GM23248 (cell line): ENCODE measurements at places on chromosomes 12 and 14.

DNA sequence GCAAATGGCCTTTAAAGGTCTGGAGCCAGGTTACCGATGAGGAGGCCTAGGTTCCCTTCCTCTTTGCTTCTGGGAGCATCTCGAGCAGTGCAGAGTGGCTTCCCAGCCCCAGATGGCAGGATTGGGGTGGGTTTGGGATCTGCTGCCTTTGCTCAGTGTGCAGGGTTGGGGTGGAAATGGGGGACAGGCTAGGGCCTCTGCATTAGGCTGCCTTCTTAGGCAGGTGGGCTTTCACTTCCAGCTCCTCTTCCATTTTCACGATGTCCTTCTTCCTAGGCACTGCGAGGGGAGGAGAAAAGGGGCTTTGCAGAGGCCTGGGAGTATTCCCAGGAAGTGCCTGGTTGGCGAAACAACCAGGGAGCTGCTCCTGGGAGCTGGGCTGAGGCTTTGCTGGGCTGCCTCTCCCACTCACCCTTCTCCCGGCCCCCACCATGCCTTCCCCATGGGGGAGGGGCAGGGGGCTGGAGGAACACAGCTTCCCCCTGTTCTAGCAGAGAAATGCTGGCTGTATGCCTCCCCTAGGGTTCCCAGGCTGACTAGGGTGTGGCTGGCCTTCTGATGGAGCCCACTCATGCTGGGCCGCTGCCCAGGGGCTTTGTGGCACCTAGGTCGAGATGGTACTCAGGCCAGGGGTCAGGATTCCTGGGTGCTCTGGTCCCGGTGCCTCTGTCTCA lies 2.4 kb downstream of the NR4A1 start:
- DNase-seq: no peak

DNA sequence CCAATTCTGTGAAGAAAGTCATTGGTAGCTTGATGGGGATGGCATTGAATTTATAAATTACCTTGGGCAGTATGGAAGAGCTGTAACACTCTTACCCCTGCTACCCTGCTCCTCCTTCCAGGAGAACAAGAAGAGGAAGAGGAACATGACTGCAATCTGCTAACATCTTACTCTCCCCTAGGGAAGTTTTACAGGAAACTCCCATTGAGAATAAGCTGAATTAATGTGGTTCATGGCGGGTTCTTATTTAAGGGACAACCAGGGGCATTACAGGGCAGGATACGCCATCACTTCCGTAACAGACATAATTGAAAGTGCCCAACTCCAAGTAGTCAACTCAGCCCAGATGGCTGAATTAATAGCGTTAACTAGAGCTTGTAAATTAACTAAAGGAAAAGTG lies 9.4 kb upstream of the PSMC1 start:
- no peak for DNase-seq

GRCh38 chr12:9906873-9907272 lies 25.3 kb downstream of the CLEC2A start:
- peak; percentile 5 for DNase-seq

DNA sequence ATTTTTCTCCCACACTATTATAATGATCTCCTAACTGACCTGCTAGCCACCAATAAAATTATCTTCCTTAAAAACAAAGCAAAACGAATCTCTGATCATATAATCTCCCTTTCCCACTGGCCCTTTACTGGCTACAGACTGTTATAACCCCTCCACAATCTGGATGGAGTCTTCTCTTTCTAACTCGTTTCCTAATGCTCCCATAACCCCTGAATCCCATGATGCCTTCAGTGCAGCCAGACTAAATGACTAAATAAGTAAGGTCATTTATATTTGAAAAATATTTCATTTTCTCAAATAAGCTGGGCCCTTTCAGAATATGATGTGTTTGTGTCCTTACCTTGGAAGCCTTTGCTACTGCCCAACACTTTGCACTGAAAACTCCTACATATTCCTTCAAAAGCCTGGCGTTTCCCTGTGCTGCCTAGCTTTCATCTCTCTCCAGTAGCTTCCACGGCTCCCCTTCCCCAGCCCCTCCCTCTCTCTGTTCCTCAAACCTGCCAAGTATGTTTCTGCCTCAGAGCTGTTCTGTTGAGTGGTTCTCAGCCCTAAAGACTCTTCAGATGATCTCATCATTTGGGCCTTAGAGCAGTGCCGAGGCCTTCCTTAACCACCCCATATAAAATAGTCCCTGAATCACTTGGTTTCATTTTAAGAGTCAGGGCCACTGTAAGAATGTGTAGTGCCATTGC lies 91.7 kb downstream of the MYRFL start:
- DNase-seq: peak; percentile 42

- peak; percentile 15 for DNase-seq
Measured at GRCh38 chr14:42490536-42490935, 883.9 kb downstream of the LRFN5 start.

DNA sequence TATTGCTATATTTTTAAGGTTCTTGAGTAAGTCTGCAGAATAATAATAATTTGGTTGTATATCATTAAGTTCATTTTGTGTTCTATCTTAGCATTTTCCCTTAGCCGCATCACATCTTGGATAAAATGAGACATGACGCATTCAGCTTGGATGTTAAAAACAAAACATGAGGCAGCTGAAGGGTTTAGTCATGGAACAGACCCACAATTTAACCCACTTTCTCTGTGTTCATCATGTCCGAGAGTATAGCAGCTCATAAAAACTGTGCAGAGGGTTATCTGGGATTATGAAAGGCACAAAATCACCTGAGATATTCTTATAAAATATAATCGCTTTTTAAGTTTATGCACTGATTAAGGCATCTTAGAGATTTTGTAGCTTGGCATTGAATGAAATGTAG lies 219.3 kb downstream of the TRHDE start:
- peak; percentile 12 for DNase-seq
